ENCODE measurements at places on chromosomes 7 and 10.

GRCh38 chr10:116472891-116473290 lies 45.2 kb downstream of the PNLIPRP3 start:
- no peak for DNase-seq

DNA sequence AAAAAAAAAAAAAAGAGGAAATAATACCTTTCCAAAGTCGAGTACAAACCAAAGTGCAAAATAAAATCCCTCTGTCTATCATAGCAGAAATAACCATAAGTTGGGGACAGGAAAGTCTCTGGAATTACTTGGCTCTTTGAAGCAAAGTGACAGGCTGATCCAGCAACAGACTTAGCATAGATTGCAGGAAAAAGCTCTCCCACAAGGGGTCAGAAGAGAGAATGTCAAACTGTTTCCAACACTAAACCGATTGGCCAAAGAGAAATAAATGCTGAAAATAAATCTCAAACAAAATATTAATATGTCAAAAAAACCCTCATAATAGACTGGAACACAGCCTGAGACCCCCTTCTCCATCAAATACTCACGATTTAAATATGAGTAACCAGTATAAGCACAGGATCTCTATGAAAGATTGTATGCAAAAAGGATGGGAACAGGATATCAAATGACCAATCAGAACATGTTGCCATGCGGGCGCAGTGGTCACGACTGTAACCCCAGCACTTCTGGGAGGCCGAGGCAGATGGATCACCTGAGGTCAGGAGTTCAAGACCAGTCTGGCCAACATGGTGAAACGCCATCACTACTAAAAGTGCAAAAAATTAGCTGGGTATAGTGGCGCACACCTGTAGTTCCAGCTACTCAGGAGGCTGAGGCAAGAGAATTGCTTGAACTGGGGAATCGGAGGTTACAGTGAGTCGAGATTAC lies 1000.7 kb upstream of the LRRN3 start:
- DNase-seq = no peak

- peak; percentile 14 for DNase-seq
Measured at GRCh38 chr10:48462482-48463020, 142.3 kb downstream of the ARHGAP22 start.

DNA sequence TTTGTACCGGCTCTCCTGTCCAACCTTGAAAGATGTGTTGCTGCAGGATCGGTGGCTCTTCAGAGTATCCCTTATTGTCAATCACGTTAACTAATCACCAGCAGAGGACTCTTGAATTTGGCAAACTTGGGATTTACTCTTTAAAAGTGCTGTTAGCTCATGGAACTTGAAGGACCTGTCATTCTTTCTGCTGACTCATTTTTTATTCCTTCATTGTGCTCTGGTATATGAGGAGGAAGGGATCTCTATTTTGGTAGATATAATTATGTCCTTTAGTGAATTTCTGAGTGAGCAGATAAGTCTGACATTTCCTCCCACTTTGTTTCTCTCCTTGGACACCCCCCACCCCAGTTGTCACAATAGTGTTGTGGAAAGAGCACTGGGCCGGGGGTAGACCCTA lies 175.1 kb upstream of the HDAC9 start:
- DNase-seq = no peak

- DNase-seq = peak; percentile 71
Measured at GRCh38 chr10:93115661-93116383, 42.1 kb downstream of the CYP26A1 start.

GRCh38 chr7:42012786-42013360 lies 224.1 kb downstream of the GLI3 start:
- DNase-seq = no peak

- no peak for DNase-seq
Measured at GRCh38 chr7:4268040-4268965, 413.8 kb upstream of the FOXK1 start.

GRCh38 chr7:11638011-11638774 lies 193.8 kb downstream of the THSD7A start:
- DNase-seq = no peak

- DNase-seq = no peak
Measured at GRCh38 chr7:91767820-91768219, 112.7 kb downstream of the MTERF1 start.

- no peak for DNase-seq
Measured at GRCh38 chr7:101563198-101563901, 65.7 kb downstream of the MYL10 start.

GRCh38 chr7:155455776-155456737 lies 1.9 kb upstream of the EN2 start:
- DNase-seq = no peak

- DNase-seq = no peak
Measured at GRCh38 chr7:22447008-22447407, 53.0 kb downstream of the STEAP1B start.

DNA sequence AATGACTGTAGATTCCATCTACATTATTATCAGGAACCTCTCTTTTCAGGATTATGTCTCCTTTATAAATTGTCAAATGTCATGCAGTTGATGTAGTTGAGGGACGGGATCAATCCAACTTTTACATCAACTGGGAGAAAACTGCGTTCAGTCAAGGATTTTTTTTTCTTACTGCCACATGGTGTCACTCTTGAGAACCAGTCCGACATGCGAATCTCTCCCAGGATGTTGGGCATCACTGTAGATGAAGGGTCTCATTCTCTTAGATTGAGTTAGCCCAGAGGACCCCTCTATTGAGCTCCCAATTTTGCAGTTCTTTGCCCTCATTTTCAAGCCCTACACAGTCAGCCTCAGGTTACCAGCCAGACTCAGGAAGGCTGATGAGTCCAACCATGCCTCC lies 120.3 kb upstream of the PTPRZ1 start:
- DNase-seq = no peak

- DNase-seq = no peak
Measured at GRCh38 chr10:122981066-122981464, 864 bp downstream of the PSTK start.

- no peak for DNase-seq
Measured at GRCh38 chr10:11837372-11838161, 14.4 kb downstream of the PROSER2 start.

DNA sequence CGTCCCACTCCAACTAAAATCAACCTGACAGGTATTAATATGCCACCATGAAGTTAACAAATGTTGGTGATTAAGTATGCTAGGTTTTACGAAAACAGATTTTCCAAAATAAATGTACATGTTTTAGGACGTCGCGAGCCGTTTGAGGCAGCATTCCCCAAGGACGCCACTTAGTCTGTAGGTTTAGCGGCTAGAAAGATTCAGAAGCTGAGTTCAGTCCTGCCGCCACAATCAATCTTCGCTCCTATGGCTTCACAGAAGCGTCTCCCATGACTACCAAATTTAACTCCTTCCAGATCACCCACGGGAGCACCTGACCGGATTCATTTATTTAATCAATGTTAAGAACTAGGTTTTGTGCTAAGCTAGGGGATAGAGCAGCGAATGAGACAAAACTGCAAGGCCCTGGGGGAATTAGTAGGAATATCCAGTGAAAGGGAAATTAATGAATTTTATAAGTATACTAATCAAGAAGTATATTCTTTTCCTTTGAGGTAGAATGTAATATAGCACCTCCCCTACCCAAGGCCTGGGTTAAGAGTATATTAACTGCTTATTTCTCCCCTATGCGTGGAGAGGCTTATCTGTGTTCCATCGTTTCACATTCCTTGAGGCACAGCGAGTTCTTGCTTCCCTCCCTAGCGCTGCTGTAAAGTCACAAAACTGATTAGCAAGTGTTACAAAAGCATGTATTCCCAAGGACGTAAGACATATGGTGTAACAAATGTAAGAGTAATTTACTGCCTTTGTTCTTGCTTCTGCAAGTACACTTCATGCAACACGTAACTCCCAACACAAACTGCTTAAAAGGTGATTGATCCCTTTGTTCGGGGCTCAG lies 994 bp upstream of the CYP51A1 start:
- no peak for DNase-seq

- DNase-seq = no peak
Measured at GRCh38 chr7:67021260-67021659, 24.6 kb downstream of the TYW1 start.

DNA sequence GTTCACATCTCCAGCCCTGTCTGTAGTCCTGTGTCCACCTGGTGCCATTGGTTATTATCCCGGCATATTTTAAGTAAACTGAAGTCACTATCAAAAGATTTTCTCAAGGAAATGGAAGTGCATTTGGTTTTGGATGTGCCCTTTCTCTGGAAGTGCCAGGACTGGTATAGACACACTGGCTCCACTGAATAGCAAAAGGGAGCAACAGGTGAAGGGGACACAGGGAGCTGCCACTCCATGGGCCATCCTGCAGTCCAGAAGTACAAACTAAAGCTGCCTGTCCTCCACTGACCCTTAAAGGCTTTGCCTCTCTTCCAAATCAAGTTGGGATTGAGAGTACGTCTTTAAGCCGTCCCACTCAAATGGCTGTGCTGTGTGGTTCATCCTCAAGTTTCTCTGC lies 62.7 kb downstream of the NOC3L start:
- DNase-seq = no peak

GRCh38 chr7:156795415-156795814 lies 97.6 kb downstream of the LMBR1 start:
- DNase-seq = no peak

DNA sequence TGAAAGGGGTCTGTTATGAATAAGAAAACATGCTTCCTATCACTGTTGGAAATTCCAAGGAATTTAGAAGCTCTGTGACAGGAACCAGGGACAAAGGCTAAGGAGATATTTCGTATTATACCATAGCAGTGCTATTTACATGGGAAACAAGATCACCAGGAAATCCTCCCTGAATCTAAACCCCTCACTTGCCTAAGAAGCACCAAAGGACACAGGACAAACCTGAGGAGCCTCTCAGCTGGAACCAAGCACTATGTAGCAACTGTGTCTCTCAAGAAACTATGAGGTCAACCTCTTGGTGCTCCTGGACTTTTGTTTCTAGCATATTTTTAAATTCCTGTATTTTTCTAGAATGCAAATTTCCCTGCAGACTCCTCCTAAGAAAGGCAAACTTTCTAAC lies 20.8 kb upstream of the IFIT1B start:
- DNase-seq = no peak

Measured in activated CD4-positive, CD25-positive, alpha-beta regulatory T cell treated with anti-CD3 and anti-CD28 coated beads, Interleukin-2, amount 50 U/mL, for 72 hours (primary cell).